ENCODE measurements at places on chromosomes 2 and 18.

- no peak for DNase-seq
Measured at GRCh38 chr2:157217409-157217808, 40.1 kb upstream of the GALNT5 start.

GRCh38 chr18:48756511-48757226, 194.1 kb downstream of the SMAD7 start:
- no peak for DNase-seq

- no peak for DNase-seq
Measured at GRCh38 chr2:42906111-42906556, 113.8 kb upstream of the HAAO start.

- DNase-seq = no peak
Measured at GRCh38 chr2:189798312-189799029, 14.2 kb downstream of the PMS1 start.

DNA sequence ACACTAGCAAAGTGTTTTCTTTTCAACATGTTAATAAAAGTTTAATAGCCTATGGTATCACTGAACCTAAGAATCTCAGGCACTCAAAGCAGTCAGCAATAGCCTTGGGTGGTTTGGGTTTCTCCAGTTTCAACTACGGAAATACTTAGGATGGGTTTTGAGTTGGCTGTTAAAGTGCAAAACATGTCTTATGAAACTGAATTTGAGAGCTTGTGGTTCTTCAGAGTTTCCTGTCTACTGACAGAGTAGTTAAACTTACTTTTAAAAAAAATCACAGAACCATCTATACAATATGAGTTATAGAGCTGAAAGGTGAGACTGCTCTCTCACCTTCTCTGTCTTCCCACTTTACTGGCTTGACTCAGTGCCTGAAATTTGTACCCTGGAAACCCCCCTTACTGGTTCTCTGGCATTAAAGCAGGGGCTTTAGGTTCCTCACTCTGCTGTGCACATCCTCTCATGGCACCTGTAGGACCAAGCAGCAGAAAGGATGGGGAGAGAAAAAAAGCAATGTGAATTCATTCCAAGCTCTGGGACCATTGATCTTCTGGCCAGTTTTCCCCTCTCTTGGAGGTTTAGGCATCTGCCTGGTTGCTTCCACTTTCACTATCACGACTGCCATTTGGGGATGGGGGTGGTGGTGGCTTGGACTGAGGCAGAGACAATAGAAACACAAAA, 18.1 kb downstream of the CCDC141 start:
- DNase-seq = no peak

- DNase-seq = no peak
Measured at GRCh38 chr18:50610349-50610748, 50.5 kb downstream of the MAPK4 start.

DNA sequence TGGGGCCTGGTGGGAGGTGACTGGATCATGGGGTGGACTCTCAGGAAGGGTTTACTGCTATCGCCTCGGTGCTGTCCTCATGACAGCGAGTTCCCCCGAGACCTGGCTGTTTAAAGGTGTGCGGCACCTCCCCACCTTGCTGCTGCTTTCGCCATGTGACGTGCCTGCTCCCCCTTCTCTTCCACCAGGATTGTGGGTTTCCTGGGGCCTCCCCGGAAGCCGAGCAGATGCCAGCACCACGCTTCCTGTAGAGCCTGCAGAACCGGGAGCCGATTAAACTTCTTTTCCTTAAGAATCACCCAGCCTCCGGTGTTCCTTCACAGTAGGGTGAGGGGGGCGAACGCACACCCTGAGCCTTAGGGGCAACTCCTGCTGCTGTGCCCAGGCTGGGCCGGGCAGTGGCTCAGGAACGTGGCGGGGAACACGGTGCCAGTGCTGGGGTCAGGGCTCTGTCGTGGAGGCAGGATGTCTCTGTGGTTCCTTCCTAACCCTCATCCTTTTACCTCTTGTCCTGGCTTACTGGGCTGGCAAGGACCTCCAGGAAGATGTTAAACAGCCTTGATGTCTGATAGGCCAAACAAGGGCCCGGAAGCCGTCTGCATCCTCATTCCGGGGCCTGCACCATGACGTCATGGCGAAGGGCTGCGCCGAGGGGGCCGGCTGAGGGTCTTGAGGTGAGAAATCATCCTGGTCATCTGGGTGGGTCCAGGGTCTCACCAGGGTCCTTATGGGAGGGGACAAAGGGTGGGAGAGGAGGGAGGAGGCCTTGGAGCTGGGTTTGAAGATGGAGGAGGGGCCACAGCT, 12.7 kb downstream of the NEU4 start:
- DNase-seq = no peak

- DNase-seq = peak; percentile 63
Measured at GRCh38 chr2:150911766-150912280, 349.8 kb downstream of the RBM43 start.

GRCh38 chr2:157761520-157761919, 114.6 kb downstream of the ACVR1 start:
- DNase-seq = no peak

- DNase-seq = no peak
Measured at GRCh38 chr2:233111427-233111826, 51.3 kb downstream of the INPP5D start.

DNA sequence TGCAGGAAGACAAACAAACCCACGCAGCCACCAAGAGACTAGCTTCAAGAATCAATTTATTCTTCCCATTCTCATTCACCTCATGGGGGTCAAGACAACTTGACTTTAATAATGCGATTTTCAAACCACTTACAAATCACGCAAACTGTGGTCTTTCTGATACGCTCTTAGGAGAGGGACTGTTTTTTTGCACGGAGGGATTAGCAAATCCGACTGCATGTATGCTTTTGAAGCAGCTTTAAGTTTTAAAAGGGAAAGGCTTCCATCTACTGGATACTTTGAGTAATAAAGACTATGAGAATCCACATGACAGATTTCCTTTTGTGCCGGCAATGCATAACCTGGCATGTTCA, 322.9 kb upstream of the KCNJ3 start:
- DNase-seq = no peak
